CD8-positive, alpha-beta memory T cell (primary cell): ENCODE measurements at places on chromosomes 13 and 19.

DNA sequence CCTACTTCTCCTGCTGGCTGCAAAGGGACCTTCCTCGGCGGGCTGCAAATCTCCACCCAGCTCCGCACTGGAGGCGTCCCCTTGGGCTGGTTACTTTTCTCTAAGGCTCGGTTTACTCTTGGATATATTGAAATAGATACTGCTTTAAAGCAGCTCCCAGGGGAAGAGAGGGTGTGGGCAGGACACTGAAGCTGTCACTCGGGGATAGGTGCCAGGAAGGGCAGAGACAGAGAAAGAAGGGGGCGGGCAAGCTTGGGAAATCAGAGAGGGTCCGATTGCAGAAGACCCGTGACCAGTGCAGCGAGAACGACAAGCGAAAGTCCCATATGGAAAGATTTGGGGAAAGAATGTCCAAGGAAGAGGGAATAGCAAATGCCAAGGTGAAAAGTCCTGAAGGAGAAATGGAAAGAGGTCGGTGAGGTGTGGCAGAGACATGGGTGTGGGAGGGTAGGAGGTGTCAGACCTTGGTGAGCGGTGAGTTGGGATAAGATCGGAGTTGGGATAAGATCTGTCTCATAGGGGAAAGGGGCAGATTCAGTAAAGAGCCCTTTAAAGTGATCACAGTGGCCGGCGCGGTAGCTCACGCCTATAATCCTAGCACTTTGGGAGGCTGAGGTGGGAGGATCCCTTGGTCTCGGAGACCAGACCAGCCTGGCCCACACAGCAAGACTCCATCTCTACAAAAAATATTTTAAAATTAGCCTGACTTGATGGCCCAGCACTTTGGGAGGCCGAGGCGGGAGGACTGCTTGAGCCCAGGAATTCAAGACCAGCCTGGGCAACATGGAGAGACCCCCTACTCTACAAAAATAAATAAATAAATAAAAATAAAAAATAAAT lies 618 bp downstream of the THSD8 start:
- DNase-seq = no peak

DNA sequence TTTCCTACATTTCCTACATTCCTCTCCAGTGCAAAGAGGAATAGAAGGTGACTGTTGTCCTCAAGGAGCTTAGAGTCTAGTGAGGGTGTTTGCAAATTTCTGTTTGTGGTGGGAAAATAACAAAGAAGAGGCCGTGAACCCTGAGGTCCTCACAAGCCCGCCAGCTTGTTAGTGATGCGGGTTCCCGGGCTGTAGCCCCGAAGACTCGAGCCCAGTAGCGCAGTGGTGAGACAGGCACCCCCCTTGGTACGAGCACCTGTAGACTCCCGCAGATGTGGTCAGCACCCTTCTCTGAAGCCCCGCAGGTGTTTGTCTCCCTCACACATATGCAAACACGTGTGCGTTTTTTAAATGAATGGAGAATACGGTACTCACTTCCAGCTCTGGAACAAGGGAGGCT lies 26.5 kb upstream of the SPACA7 start:
- no peak for DNase-seq

- DNase-seq = no peak
Measured at GRCh38 chr13:92963029-92963428, 263.6 kb upstream of the GPC6 start.

GRCh38 chr13:113811081-113811928 lies 52.3 kb downstream of the TMEM255B start:
- DNase-seq = no peak

- DNase-seq = no peak
Measured at GRCh38 chr13:52158629-52159158, 703 bp downstream of the NEK3 start.

- DNase-seq = no peak
Measured at GRCh38 chr13:87147076-87147475, 524.1 kb upstream of the SLITRK5 start.

DNA sequence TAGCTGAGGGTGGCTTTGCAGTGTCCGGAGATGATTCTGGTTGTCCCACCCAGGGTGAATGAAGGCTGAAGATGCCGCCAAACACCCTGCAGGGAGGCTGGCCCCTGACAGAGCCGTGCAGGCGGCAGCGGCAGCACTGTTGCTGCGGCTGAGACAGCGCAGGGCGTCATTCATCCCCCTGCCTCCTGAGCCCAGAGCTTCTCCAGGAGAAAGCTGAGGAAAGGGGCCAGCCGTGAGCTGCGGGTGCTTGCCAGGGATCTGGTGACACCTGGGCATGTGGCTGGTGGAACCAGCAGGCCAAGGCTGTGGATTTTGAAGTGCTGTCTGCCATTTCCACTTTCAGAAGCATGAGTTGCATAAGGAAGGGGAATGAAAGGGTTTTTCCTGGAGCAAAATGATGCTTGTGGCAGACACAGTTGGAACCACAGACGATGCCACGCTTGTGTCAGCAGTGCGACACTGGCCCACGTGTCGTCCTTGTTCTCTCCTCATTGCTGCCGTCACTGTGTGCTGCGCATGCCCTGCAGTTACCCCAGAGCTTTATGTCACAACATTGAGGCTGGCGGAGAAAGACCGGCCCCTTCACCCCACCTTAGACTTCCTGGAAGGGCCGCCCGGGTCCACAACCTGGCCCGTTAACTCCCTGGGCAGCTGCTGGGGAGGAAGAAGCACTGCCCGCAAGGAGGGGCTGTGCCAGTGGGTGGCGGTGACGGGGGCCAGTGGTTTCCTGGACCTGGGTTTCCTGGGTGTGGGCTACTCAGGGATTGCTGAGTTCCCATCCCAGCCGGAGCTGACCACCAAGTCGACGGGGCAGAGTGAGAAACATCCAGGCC lies 22.7 kb downstream of the TFDP1 start:
- DNase-seq = peak; percentile 34

DNA sequence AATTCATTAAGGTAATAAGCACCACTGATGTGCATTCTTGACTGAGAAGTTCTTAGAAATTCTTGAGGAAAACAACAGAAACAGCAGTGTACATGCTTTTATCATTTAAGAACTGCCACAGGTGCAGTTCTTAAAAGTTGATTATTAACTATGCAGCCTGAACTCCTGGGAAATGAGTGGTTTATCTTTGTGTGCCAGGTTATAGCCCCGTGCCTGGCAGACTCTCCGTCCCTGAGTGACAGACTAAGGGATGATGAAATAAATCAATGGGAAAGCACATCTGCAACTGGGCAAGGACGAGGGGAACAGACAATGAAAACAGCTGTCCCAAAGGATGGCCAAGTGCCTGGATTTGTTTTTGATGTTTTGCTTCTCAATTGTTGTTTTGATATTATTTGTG lies 84.4 kb upstream of the SPATA13 start:
- no peak for DNase-seq

DNA sequence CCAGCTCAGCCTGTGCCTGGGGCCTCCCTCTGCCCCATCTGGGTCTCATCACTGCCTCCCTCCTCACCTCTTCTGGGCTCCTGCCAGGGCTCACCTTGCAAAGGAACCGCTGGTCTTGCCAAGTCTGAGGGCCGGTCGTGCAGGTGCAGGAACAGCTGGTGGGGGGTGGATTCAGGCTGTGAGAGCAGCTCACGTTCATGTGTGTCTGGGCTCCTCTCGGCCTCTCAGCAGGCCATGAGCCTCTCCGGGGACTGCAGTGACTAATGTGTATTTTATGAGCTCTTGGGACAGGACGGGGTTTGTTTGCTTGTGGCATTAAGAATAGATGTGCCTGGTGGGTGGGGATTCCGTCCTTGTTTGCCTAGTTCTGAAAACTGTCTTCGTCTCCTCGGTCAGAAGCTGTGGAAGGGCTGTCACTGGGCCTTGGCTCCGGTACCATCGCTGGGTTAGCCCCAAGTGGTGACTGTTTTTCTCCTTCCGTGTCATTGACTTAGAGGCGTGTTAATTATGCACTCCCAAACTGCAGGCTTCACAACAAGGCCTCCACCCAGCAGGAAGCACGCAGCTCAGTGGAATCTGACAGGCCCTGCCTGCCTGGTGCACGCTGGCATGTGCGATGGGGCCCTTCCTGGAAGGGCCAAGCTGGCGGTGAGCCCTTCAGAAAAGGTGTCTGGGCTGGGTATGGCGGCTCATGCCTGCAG lies 77.6 kb downstream of the KDM4B start:
- no peak for DNase-seq

GRCh38 chr19:46654621-46655152 lies 6.3 kb downstream of the DACT3 start:
- DNase-seq = no peak

DNA sequence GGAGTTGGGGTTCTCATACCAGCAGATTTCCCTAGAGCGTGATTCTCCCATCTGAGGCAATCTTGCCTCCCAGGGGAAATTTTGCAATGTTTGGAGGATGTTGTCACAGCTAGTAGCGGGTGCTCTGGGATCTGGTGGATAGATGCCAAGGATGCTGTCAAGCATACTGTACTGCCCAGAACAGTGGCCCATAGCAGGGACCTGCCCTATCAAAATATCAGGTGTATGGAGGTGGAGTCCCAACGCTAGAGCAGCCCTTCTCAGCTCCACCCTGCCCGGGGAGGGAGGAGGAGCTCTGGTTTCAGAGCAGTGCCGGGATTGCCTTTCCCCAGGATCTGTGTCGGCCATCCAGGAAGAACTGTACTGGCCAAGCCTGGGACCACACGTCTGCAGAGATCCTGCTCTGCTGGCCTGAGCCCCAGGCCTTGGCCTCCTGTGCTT lies 10.9 kb upstream of the QTRT1 start:
- DNase-seq = no peak

GRCh38 chr13:96141032-96141431 lies 51.1 kb downstream of the HS6ST3 start:
- no peak for DNase-seq

- no peak for DNase-seq
Measured at GRCh38 chr13:112170823-112171569, 104.0 kb downstream of the SOX1 start.

- no peak for DNase-seq
Measured at GRCh38 chr19:39971380-39972035, 543 bp downstream of the PSMC4 start.

GRCh38 chr13:110683203-110683883 lies 22.6 kb downstream of the CARS2 start:
- no peak for DNase-seq

- no peak for DNase-seq
Measured at GRCh38 chr19:6074709-6075403, 35.4 kb downstream of the RFX2 start.

- DNase-seq = no peak
Measured at GRCh38 chr19:51129716-51130115, 5.0 kb downstream of the SIGLEC9 start.

GRCh38 chr19:19909654-19910053 lies 8.9 kb downstream of the ZNF93 start:
- DNase-seq = no peak

- DNase-seq = no peak
Measured at GRCh38 chr19:49949742-49950589, 11.0 kb downstream of the SIGLEC11 start.

DNA sequence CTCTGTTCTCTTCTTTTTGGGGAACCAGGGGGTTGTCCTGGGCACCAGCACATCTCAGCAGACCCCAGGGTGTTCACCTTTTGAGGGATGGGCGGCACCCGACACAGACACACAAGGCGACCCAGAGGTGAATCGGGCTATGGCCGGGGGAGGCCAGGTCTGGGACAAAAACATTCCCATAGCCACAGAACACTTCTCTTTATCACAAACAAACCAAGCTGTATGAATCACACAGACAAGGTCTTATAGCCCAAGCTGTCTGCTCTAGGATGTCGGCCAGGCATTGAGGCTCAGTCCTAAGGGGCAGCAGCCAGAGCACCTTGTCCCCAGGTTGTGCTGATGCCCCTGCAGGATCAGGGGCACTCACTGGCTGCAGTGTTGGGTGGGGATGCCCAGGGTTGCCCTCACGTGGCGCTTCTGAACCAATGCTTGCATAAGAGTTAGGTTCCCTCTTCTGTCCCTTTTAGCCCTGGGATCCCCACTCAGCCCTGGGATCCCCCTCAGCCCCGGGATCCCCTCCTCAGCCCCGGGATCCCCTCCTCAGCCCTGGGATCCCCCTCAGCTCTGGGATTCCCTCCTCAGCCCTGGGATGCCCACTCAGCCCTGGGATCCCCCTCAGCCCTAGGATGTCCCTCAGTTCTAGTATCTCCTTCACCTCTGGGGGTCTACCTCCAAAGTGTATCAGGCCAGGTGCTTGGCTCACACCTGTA lies 26.9 kb downstream of the MAU2 start:
- no peak for DNase-seq

DNA sequence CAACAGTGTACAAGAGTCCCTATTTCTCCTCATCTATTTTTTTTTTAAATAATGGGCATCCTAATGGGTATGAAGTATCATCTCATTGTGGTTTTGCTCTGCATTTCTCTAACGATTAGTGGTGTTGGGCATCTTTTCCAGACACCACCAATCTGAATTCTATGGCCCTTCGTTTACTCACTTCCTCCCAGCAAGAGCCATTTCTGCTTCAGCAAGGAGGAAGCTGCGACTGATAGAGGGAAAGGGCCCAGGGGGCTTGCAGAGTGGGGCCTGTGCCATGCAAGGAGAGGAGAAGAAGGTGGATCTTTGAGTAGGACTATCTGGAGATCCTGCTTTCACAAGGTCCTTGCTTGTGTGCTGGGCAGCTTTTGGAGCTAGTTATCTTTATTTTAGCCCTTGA lies 58.0 kb downstream of the USPL1 start:
- DNase-seq = no peak

GRCh38 chr19:53140351-53140750 lies 7.6 kb upstream of the ZNF415 start:
- no peak for DNase-seq

- DNase-seq = no peak
Measured at GRCh38 chr19:41131186-41131585, 17.0 kb downstream of the CYP2F1 start.

- no peak for DNase-seq
Measured at GRCh38 chr19:3873151-3873550, 4.3 kb upstream of the ZFR2 start.

DNA sequence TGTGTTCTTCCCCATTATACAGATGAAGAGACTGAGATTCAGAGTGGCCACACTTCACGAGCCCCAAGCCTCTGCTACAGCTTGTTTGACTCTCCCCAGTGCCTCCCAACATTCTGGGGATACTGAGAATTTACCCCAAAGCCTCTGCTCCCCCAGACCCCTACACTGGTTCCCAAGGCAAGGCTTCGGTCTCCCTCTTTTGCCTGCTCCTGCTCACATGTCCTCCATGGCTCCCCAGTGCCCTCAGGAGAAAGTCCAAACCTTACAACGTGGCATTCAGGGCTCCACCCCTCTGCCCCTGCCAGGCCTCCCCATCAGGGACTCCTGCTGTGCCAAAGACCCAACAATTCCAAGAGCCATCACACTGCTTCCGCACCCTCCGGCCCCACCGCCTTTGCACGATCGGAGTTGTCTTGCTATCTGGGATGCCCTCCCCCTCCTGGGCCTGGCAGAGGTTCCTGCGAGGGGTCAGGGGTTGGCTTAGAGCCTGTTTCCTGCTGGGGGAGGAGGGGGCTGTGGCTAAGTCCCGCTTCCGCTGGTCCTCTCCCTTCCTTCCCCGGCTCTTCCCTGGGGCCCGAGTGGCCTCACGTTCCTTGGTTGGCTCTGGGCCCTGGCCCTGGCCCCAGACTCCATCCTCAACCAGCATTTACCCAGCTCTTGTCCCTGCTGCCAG lies 15.4 kb downstream of the GTPBP3 start:
- DNase-seq = no peak
